ENCODE measurements at places on chromosomes 2 and 18.

GRCh38 chr18:37176621-37176934 is 347.7 kb downstream of the KIAA1328 start:
- DNase-seq = no peak

DNA sequence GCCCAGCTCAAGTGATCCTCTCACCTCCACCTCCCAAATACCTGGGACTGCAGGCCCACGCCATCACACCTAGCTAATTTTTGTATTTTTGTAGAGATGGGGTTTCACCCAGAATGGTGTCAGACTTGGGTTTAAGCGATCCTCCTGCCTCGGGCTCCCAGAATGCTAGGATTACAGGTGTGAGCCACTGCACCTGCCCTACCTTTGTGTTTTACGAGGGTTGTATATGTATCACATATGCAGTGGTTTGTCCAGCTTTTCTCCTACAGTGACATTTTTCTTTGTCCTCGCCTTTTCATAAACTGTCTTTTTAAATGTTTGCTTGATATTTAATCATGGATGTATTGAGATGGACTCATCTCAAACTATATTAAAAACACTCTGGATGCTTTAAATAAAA is 38.5 kb downstream of the AGAP1 start:
- DNase-seq = no peak

DNA sequence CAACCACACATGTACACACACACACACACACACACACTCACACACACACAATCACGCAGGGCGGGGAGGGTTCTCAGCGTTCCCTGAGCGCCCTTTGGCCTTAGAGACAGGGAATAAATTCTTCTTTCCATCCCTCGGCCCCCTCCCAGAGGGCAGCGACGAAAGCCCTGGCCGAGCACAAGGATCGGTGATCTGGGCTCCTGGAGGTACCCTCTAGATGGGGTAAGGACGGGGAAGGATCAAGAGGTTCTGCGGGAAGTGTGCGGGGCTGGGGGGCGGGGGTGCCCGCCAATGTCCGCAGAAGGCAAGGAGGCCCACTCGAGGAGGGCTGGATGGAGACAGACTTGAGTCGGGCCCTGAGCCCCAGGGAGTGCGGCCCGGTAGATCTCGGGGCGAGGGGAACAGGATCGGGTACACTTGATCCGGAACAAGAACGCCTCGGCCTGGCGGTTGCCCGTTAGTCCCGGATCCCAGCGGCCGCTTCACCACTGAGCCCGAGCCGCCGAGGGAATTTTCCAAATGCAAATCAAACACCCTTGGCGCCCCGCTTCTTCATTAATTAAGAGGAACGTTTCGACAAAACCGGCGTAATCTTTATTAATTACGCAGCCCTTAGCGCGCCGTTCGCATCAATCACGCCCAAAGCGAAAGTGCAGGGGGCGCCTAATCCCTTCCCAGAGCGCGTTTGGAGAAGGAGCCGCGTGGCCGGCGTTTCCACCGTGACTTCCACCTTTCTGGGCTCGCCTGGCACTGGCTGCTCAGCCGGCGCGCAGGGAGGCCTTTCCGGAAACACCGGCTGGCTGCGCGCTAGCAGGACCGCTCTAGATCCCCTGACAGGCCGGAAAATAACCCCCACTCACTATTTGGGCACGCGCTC is 7.0 kb upstream of the PAX3 start:
- DNase-seq = no peak

DNA sequence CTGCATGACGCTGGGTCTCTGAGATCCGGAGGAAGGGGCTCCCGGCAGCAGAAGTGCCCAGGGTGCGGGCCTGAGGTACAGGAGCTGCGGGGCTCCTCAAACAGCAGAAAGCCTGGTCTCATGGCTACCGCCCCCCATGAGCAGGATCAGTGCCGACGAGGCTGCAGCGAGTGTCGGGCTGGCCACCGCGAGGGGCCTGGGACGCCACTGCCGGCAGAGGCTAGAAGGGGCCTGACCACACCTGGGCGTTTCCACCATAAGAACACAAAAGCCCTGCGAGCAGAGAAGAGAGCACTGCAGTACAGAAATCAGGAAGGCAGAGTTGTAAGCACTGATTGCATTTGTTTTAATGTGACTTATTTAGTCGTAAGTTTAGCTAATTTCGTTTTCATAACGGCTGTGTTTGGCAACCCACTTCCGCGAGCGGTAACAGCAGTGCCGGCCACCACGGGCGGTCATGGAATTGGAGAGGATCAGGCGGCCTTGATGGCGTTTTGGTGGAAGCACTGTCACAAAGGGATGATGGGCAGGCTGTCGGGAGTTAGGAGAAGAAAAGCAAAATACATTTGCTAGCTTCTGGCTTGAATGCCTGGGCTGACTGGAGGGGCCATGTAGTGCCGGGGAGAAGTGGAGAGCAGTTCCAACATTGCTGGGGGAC is 117.4 kb downstream of the HDAC4 start:
- DNase-seq = no peak

- DNase-seq = peak; percentile 31
These were observed 279.0 kb downstream of the CALCRL start for GRCh38 chr2:187168720-187169713.

- no peak for DNase-seq
These were observed 368.3 kb downstream of the RAD51AP2 start for GRCh38 chr2:17149945-17150344.

DNA sequence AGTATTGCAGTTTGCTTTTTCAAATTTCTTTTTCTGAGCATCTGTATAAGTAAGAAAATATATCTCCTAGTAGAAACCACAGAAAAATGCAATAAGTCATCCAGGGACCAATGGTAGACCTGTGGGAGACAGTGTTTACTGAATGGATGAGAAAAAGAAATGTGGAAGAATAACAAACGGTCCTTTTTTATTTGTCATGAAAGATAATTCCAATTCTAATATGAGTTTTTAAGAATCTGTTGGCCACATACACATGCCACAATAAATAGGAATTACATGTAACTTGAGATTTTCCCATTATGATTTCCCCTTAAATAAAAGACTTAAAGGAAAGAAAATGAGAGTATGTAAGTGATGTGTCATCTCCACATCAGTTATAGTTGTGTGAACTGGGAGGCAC is 107.7 kb upstream of the RAB27B start:
- DNase-seq = no peak

DNA sequence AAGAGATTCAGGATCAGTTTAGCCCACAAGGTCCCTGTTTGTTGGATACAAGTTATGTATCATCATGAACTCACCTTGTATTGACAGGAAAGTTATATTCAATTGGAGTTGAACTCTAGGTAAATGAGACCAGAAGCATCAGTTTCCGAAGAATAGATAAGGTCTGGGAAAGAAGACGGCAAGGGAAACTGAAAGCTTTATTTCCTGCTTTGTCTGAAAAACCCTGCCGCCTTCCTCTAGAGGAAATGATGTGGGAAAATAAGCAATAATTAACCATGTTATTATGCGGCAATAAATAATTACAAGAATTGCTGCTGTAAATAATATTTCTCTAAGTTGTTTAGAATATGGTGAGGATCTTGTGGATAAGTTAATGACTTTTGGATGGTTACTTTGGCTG is 32.0 kb downstream of the LPIN1 start:
- DNase-seq = no peak

GRCh38 chr2:41701231-41701630 is 346.6 kb upstream of the PKDCC start:
- no peak for DNase-seq

- DNase-seq = no peak
These were observed 12.8 kb upstream of the GCG start for GRCh38 chr2:162164802-162165201.

- no peak for DNase-seq
These were observed 148.0 kb upstream of the ALPP start for GRCh38 chr2:232230560-232230959.

DNA sequence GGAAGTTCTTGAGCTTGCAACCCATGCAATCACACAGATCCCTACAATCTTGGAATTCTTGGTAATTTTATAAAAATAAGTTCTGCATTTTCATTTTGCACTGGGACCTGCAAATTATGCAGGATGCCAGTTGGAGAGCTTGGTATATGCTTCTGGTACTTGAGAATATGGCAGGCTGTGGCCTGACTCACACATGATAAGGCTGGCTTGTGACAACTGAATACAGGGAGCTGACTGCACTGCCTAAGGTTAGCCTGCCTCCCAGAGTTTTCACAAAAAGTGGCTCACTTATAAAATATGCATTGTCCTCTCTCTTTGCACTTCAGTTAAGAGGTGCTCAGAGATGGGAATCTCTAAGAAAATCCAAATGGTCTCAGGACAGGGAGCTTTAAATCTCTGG is 265.5 kb upstream of the KCNJ3 start:
- DNase-seq = no peak

DNA sequence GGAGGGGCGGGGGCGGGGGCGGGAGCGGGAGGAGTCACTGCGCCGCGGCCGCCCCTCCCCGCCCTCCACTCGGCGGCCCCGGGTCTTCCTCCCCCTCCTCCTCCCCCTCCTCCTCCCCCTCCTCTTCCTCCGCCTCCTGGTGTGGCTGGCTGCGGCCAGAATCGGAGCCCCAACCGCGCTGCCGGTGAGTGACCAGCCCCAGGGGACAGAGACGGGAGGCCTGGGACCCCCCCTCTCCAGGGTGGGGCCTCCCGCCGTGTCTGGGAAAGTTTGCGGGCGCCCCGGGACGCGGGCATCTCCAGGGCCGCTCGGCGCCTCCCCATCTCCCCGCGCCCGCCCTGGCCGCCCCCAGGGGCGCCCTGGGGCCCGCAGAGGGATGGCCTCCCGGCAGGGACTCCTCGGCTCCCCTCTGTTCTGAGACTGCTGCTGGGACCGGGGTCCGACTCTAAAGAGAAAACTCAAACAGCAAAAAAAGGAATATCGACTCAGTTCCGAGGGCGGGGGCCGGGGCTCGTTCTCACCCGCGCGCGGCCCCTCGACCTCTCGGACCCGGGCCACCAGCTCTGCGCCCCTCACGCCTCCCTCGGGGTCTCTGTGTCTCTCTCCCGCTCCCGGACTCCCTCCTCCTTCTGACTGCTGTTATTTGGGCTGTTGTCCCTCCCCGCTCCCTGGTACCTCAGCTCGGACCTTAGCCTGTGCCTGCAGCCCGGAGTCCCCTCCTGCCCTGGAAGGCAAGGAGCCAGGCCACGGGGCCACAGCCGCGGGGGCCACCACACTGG is at the start of gene STON1:
TSS of gene STON1 (plus strand) at position 122 of the 779 bp plus-strand sequence. CDS start 50,480 bp downstream, outside the sequence.
- peak; percentile 11 for DNase-seq

DNA sequence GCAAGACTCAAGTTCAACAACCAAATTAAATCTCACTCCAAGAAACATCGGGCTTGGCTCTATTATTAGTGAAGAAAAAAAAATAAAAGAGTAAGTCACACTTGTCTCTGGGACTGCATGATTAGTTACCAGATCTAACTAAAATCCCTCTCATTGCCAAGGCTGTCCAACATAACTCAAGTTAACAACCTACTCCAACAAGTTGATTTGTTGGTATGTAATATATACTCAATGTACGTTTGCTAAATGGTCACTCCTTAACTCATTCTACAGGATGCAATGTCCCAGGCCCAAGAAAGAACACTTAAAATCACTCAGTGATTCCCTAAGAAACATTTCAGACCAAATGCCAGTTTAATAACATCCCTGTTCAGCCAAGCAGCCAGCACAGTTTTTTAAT is 95.1 kb downstream of the DYM start:
- no peak for DNase-seq

DNA sequence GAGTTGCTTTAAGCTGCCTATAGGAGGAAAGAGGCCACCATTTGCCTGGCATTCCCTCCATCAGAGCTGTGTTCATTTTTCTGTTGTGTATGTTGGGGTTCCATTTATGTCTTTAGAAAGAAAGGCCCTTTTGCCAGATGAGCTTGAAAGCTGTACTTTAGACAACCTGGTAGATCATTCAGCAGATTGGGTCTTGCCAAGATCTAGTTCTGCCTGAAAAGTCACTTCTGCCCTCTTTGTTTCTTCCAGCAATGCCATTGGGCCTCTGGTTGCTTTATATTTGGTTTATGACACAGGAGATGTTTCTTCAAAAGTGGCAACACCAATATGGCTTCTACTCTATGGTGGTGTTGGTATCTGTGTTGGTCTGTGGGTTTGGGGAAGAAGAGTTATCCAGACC is 14.4 kb downstream of the SLC20A1 start:
- DNase-seq = no peak

GRCh38 chr18:44651478-44651877 is 29.2 kb upstream of the SETBP1 start:
- DNase-seq = no peak

DNA sequence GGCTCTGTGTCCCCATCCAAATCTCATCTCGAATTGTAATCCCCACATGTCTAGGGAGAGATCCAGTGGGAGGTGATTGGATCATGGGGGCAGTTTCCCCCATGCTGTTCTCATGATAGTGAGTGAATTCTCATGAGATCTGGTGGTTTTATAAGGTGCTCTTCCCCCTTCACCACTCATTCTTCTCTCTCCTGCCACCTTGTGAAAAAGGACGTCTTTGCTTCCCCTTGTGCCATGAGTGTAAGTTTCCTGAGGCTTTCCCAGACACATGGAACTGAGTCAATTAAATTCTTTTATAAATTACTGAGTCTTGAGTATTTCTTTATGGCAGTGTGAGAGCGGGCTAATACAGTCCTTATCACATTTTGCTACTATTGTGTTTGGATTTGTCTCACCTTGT is 177.6 kb upstream of the SLC39A10 start:
- no peak for DNase-seq

DNA sequence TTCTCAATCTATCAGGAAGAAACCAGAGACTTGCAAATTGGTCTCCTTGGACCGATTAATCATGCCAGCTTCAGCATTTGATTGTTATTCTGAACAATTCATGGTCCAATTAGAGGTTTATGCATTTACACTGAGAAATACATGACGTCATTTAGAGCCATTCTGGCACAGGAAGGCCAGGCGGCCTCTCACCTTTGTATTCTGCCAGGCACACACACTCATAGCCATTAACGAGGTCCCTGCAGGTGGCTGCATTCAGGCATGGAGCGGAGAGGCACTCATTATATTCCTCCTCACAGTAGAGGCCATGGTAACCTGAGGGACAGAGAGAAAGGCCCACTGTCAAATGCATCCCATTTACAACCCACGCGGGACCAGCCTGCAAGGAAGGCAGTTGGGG is 146.8 kb upstream of the PID1 start:
- DNase-seq = no peak
